ENCODE measurements at places on chromosomes 12 and 14.

- DNase-seq = no peak
Measured at GRCh38 chr14:35147186-35147585, 24.8 kb downstream of the PRORP start.

GRCh38 chr12:76272287-76272686 lies 75.9 kb downstream of the BBS10 start:
- DNase-seq = no peak

DNA sequence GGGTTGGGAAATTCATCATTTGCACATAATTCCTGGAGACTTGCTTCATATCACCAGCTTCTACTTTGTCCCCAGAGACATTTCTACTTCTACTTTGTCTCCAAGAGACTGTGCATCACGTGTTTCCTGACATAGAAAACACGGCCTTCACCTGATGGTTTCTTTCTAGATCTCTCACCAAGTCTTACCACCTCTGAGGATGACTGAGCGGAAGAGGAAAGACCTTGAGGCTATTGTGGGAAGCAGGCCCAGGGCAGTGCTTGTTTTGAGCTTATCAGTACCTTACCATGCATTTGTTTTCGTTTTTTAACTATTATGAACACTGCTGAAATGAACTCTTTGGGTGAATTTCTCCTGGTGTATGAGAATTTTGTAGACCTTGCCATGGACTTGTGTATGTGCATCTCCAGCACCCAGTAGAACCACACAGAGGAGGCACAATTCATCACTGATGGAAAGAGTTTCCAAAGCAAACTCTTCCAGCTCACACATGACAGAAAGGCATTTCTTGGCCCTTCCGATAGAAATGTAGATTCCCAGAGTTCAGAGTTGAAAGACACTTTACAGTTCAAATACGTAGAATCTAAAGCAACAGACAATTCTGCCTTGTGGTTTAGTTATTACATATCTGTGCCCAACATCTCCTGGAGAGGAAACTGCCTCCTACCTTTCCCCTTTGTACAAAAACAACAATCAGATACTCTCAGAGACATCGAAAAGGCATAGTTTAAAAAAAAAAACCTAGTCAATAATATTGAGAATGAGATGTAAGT lies 434.7 kb downstream of the FUT8 start:
- no peak for DNase-seq

GRCh38 chr14:36655963-36656686 lies 5.5 kb upstream of the PAX9 start:
- no peak for DNase-seq

- no peak for DNase-seq
Measured at GRCh38 chr12:14883686-14884085, 2.0 kb downstream of the MGP start.

DNA sequence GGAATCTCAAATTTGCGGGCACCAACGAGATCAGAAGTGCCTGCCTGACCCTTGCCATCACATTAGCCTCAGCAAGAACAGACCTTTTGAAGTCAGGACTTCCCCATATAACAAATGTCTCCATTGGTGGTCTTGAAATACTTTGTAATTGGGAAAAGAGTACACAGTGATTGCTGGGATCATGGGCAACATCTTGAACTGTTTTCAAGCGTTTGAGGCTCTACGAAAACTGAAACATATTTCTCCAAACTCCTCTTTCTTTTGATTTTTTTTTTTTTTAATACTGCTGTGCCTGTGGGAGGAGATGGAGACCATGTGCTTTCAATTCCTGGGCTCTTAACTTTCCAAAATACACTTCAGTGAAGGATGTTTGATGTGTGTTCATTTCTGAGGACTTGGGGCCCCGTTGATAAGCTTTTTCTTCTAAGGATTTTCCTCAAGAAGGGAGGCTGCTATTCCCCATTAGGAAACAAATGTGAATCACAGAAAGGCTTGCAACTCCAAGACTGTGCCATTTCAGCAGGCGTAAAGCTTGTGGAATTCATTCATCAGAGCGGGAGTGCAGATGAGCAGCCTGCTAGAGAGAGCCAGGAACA lies 94.5 kb downstream of the TMEM132C start:
- no peak for DNase-seq

Measured in thoracic aorta (tissue), 2 donors.